ENCODE measurements at places on chromosomes 11 and 22.

GRCh38 chr11:4496557-4497248 is 14.3 kb downstream of the OR52K1 start:
- H3K4me1 ChIP-seq = no peaks in the 10 kb centered on the region
- H3K4me3 ChIP-seq = no peak overlapping the region
- H3K27me3 ChIP-seq = no peaks in the 10 kb centered on the region
- no peak for DNase-seq
- H3K36me3 ChIP-seq = no peaks in the 10 kb centered on the region
- H3K27ac ChIP-seq = no peak overlapping the region

DNA sequence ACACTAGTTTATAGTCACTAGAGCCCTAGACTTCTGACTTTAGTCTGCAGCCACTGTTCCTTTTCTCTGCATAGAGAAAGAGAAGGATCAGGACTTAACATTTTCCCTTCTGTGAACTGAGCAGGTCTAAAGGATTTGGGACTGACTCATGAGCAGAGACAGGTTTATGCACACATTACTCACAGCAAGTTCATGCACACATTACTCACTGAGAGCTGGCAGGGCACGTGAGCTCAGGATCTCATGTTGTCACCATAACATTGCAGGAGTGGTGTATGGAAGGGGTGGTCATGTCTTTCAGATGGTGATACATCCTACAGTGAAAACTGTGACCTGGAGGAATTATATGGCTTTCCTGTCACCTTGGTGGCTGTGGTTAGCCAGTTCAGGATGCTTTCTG is 56.4 kb downstream of the CEP164 start:
- peaks cover 5% of the 10 kb centered on the region for H3K4me1 ChIP-seq
- H3K36me3 ChIP-seq = peaks cover 11% of the 10 kb centered on the region
- H3K27ac ChIP-seq = no peak overlapping the region
- H3K4me3 ChIP-seq = no peak overlapping the region

GRCh38 chr11:30758012-30758411 is 171.9 kb upstream of the MPPED2 start:
- H3K4me1 ChIP-seq = no peaks in the 10 kb centered on the region
- H3K4me3 ChIP-seq = no peak overlapping the region
- no peak for DNase-seq
- H3K27me3 ChIP-seq = no peaks in the 10 kb centered on the region

GRCh38 chr11:134479206-134480135 is 67.4 kb upstream of the B3GAT1 start:
- no peaks in the 10 kb centered on the region for H3K4me1 ChIP-seq
- H3K27me3 ChIP-seq = no peaks in the 10 kb centered on the region
- H3K36me3 ChIP-seq = no peaks in the 10 kb centered on the region

DNA sequence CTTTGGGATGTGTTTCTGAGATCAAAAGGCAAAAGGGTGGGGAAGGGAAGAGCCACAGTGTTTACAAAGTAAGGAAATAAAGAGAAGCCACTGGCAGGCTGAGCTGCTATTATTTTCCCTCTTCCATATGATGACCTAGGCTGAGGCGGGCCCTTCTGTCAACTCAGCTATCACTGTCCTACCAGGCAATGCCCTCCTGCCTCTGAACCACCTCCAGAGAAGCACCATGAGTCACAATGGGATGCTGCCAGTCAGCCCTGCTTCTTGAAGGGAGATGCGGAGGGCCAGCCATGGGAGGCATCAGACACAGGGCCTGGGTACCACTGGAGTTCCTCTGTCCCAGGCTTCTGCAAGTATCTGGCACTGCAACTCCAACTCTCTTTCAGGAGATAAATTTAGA is 107.9 kb upstream of the BID start:
- no peak overlapping the region for H3K27ac ChIP-seq
- no peak for DNase-seq
- no peaks in the 10 kb centered on the region for H3K27me3 ChIP-seq
- H3K4me1 ChIP-seq = no peaks in the 10 kb centered on the region
- no peak overlapping the region for H3K4me3 ChIP-seq

DNA sequence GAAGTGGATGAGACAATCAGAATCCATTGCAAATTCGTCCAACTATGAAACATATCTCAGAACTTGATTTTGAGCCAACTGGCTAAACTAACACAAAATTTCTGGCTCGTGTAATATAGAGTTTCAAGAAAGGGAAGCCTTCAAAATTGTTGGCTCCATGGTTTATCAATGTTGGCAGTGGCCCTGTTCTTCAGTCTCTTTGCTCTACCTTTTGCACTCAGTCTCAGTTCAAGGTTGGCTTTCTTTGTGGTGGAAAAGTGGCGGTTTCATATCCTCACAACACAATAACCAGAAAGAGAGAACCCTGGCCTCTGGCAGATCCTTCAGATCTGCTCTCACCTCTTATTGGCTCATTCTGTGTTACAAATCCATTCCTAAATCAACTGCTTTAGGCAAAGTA is 473.8 kb upstream of the API5 start:
- H3K4me3 ChIP-seq = no peak overlapping the region
- no peaks in the 10 kb centered on the region for H3K4me1 ChIP-seq
- no peaks in the 10 kb centered on the region for H3K27me3 ChIP-seq
- H3K27ac ChIP-seq = no peak overlapping the region

GRCh38 chr11:44763121-44763820 is 36.5 kb downstream of the TSPAN18 start:
- H3K4me1 ChIP-seq = peaks cover 28% of the 10 kb centered on the region
- no peak overlapping the region for H3K27ac ChIP-seq
- DNase-seq = no peak
- H3K36me3 ChIP-seq = peaks cover 48% of the 10 kb centered on the region
- H3K4me3 ChIP-seq = no peak overlapping the region

GRCh38 chr11:12989428-12990161 is 19.5 kb upstream of the RASSF10 start:
- no peaks in the 10 kb centered on the region for H3K4me1 ChIP-seq
- peak overlapping the region; percentile 40 for H3K27ac ChIP-seq
- H3K27me3 ChIP-seq = no peaks in the 10 kb centered on the region
- DNase-seq = no peak
- peak overlapping the region; percentile 24 for H3K4me3 ChIP-seq

- H3K36me3 ChIP-seq = no peaks in the 10 kb centered on the region
- H3K27me3 ChIP-seq = no peaks in the 10 kb centered on the region
- H3K4me3 ChIP-seq = no peak overlapping the region
- DNase-seq = no peak
- no peak overlapping the region for H3K27ac ChIP-seq
Observed at GRCh38 chr11:121328176-121328966, 35.8 kb downstream of the SC5D start.

GRCh38 chr22:21569459-21570170 is 2.1 kb downstream of the UBE2L3 start:
- H3K4me3 ChIP-seq = peak overlapping the region; percentile 98
- H3K27me3 ChIP-seq = no peaks in the 10 kb centered on the region
- DNase-seq = no peak
- peaks cover 3% of the 10 kb centered on the region for H3K36me3 ChIP-seq
- peaks cover 13% of the 10 kb centered on the region for H3K4me1 ChIP-seq
- no peak overlapping the region for H3K27ac ChIP-seq

GRCh38 chr11:64364435-64364834 is 5.5 kb downstream of the RPS6KA4 start:
- H3K4me1 ChIP-seq = peaks cover 6% of the 10 kb centered on the region
- H3K36me3 ChIP-seq = peaks cover 78% of the 10 kb centered on the region
- H3K27me3 ChIP-seq = no peaks in the 10 kb centered on the region

DNA sequence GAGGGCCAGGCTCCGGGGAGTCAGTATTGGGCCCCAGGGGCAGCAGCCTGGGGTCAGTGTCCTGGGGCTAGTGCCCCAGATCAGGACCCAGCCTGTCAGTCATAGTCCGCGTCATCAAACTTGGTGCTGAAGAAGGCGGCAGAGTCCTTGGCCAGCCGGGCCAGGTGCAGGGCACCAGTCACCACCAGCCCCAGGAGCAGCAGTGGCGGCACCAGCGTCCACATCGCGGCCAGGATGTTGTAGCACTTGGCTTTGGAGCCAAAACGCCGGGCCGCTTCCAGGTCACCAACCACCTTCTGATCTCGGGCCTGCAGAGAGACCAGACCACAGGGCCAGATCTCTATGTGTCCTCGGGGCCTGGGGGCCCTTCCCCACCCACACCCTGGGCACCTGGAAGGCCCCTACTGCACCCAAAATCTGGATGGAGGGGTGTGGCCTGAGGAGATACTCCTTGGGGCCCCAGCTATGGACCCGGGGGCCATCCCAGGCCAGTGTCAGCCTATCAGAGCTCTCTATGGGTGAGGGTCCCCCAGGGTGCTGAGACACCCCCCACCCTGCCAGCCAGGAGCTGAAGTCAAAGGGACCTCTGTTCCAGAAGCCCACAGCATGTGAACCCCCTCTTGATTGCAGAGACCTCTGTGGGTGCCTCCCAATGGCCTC is 790 bp downstream of the IFITM5 start:
- H3K4me3 ChIP-seq = no peak overlapping the region
- no peak overlapping the region for H3K27ac ChIP-seq
- peaks cover 8% of the 10 kb centered on the region for H3K36me3 ChIP-seq

- peak; percentile 27 for DNase-seq
- no peak overlapping the region for H3K27ac ChIP-seq
- H3K4me1 ChIP-seq = peaks cover 22% of the 10 kb centered on the region
- no peak overlapping the region for H3K4me3 ChIP-seq
- no peaks in the 10 kb centered on the region for H3K27me3 ChIP-seq
Observed at GRCh38 chr11:8913961-8914660, 3.1 kb downstream of the AKIP1 start.

- no peak for DNase-seq
- no peaks in the 10 kb centered on the region for H3K36me3 ChIP-seq
- no peaks in the 10 kb centered on the region for H3K27me3 ChIP-seq
- H3K27ac ChIP-seq = no peak overlapping the region
- no peaks in the 10 kb centered on the region for H3K4me1 ChIP-seq
Observed at GRCh38 chr11:89633135-89633705, 76.9 kb upstream of the TRIM77 start.

DNA sequence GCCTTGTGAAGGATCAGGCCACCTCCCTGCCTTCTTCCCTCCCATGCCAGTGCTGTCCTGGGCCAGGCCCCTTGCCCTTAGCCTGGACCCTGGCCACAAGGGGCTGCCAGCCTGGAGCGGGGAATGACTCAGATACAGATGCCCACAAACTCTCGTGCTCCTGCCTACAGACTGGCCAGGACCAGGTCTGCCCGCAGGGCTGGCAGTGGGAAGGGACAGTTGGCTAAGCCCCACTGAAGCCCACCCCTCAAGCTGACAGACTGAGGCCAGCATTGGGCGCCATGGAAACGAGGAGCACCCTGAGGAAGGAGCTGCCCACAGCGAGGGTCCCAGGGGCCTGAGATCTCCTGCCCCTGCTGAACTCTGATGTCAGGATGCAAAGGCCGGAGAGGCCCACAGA is 14.1 kb downstream of the SCUBE1 start:
- no peak overlapping the region for H3K27ac ChIP-seq
- H3K36me3 ChIP-seq = peaks cover 5% of the 10 kb centered on the region
- H3K4me3 ChIP-seq = no peak overlapping the region
- DNase-seq = no peak
- no peaks in the 10 kb centered on the region for H3K27me3 ChIP-seq
- peaks cover 17% of the 10 kb centered on the region for H3K4me1 ChIP-seq

GRCh38 chr22:48217596-48217995 is 1455.1 kb downstream of the TBC1D22A start:
- no peaks in the 10 kb centered on the region for H3K36me3 ChIP-seq
- H3K4me1 ChIP-seq = no peaks in the 10 kb centered on the region
- DNase-seq = no peak
- no peak overlapping the region for H3K4me3 ChIP-seq
- H3K27me3 ChIP-seq = no peaks in the 10 kb centered on the region

GRCh38 chr11:78397398-78397797 is 20.2 kb downstream of the GAB2 start:
- H3K36me3 ChIP-seq = peaks cover 2% of the 10 kb centered on the region
- DNase-seq = no peak
- no peak overlapping the region for H3K27ac ChIP-seq
- H3K4me1 ChIP-seq = no peaks in the 10 kb centered on the region
- no peaks in the 10 kb centered on the region for H3K27me3 ChIP-seq

DNA sequence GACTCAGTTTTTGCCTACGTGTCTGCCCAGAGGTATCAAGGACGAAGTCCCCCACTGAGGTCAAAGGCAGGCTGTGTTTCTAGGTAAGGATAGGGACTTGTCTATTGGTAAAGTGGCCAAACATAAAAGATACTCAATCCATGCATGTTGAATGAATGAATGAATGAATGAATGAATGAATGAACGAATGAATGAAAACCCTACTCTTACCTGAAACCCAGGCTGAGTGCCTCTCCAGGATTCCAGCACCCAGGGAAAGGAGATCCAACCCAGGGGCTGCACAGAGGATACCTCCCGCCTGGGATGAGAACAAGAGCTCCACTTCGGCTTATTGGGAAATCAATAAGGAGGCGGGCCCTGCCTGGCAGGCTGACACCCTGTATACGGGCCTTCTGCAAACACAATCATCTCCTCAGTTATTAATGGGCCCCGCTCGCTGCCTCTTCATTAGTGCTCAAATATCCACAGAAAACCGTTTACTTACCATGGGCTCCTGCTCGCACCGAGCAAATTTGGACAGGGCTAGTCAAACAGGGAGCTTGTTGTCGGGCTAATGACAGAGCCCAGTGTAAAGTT is 177.4 kb downstream of the BUD13 start:
- H3K27me3 ChIP-seq = no peaks in the 10 kb centered on the region
- no peak for DNase-seq
- no peaks in the 10 kb centered on the region for H3K36me3 ChIP-seq
- H3K27ac ChIP-seq = no peak overlapping the region
- H3K4me1 ChIP-seq = peaks cover 3% of the 10 kb centered on the region

GRCh38 chr11:119366690-119367620 is 14.5 kb downstream of the USP2 start:
- H3K4me3 ChIP-seq = no peak overlapping the region
- H3K4me1 ChIP-seq = peaks cover 22% of the 10 kb centered on the region
- H3K27ac ChIP-seq = no peak overlapping the region
- DNase-seq = no peak
- peaks cover 24% of the 10 kb centered on the region for H3K27me3 ChIP-seq

- H3K36me3 ChIP-seq = no peaks in the 10 kb centered on the region
- peaks cover 6% of the 10 kb centered on the region for H3K4me1 ChIP-seq
- DNase-seq = no peak
- H3K27me3 ChIP-seq = peaks cover 9% of the 10 kb centered on the region
Observed at GRCh38 chr22:17228725-17229126, 9.5 kb upstream of the ADA2 start.

- H3K4me1 ChIP-seq = no peaks in the 10 kb centered on the region
- H3K27me3 ChIP-seq = no peaks in the 10 kb centered on the region
- no peak for DNase-seq
- no peak overlapping the region for H3K4me3 ChIP-seq
Observed at GRCh38 chr11:15289723-15290122, 175.0 kb downstream of the INSC start.

GRCh38 chr11:399731-400211 is 5.8 kb downstream of the PKP3 start:
- H3K36me3 ChIP-seq = no peaks in the 10 kb centered on the region
- no peak overlapping the region for H3K4me3 ChIP-seq
- H3K27me3 ChIP-seq = no peaks in the 10 kb centered on the region
- no peak overlapping the region for H3K27ac ChIP-seq

DNA sequence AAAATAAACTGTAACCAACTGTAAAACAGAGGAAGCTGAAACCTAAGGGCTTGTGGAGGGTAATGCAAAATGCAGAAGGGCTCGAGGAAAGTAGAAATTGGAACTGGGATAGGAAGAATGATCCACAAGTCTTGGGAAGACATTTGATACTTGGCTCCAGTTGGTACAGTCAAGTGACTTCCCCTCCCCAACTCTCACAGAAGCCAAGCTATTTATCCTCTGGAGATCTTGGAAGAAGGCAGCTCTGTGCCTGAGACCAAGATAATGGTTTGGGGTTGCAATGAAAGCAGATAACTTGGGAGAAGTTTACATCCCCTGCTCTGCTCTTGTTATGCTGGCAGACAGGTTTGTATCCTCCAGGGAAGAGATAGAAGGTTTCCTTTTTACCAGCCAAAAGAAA is 198.9 kb upstream of the ZC3H12C start:
- DNase-seq = no peak
- H3K4me3 ChIP-seq = no peak overlapping the region
- no peak overlapping the region for H3K27ac ChIP-seq
- H3K36me3 ChIP-seq = no peaks in the 10 kb centered on the region

All from neuronal stem cell (in vitro differentiated cells).